ENCODE measurements at places on chromosomes 6 and 20.

DNA sequence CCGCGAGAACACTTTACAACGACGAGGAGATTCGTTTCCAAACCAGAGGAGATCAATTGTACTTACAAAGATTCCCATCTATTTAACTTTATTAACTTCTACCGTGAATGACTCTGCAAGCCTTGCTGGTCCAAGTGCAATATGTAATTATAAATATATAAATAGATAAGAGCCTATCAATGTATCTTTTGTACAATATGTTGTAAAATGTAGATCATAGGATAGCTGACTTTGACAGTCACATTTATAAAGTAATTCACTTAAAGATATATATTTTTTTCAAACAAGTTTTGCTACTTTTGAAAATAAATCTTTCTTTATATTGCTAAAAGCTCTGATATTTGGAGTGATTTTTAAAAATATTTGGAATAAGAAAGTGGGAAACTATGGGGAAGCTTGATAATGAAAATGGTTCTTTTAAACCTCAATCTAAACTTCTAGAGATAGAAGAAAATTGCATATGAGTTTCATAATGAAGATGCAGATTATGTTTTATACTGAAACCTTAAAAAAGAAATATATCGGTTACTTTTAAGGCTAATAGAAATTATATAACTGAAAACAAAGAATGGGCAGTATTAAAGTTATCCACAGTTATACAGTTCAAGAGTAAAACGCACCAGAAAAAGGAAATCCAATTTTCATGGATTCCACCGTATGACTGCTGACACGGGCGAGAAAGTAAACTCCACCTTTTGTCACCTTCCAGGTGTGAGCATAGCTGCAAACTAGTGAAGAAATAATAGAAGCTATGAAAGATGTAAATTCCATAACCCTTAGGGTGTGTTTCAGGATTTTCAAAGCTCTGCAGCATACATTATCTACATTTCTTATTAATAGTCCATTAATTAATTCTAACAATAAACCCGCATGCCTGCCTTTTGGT, 3.3 kb downstream of the TCF21 start:
- no peak for DNase-seq

DNA sequence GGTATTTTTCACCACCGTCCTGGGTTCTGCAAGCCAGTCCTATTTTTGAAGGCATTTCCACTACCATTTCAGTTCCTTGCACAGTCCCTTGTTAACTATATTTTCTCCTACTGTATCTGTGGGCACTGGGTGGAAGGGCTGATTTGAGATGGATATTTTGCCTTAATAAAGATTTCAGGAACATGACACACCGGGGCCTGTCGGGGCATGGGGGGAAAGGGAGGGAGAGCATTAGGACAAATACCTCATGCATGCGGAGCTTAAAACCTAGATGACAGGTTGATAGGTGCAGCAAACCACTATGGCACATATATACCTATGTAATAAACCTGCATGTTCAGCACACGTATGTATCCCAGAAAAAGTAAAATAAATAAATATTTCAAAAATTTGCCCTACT, 22.4 kb downstream of the STK38 start:
- no peak for DNase-seq

DNA sequence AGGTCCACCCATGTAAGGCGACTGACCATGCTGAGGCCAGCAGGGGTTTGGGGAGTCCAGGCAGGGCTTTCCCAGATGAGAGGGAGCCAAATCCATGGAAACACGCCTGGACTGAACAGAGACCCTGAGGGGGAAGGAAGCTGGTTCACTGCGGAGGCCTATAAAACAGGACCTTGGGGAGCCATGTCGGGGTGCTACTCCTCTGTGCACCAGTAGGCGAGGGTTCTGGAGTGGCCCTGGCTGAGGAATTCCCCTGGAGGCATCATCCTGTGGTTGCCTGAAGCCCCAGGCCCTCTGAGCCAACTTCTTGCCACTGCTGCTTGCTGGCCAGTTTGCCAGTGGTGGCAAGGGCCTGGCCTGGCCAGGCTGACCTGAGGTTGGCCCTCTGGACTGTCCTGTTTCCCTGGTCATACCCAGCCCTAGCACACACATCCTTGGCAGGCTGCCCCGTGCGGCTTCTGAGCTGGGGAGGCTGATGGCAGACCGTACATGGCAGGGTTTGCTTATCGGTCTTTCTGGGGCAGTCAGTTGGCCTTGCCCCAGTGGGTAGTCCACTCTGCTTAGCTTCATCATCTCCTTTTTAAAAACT, 2.2 kb upstream of the LRRN4 start:
- no peak for DNase-seq

GRCh38 chr20:36317675-36318074, 11.5 kb downstream of the DLGAP4 start:
- peak; percentile 31 for DNase-seq

- no peak for DNase-seq
Measured at GRCh38 chr20:4350096-4350495, 334.7 kb upstream of the RNF24 start.

- no peak for DNase-seq
Measured at GRCh38 chr6:150377211-150377781, 8.5 kb downstream of the IYD start.

DNA sequence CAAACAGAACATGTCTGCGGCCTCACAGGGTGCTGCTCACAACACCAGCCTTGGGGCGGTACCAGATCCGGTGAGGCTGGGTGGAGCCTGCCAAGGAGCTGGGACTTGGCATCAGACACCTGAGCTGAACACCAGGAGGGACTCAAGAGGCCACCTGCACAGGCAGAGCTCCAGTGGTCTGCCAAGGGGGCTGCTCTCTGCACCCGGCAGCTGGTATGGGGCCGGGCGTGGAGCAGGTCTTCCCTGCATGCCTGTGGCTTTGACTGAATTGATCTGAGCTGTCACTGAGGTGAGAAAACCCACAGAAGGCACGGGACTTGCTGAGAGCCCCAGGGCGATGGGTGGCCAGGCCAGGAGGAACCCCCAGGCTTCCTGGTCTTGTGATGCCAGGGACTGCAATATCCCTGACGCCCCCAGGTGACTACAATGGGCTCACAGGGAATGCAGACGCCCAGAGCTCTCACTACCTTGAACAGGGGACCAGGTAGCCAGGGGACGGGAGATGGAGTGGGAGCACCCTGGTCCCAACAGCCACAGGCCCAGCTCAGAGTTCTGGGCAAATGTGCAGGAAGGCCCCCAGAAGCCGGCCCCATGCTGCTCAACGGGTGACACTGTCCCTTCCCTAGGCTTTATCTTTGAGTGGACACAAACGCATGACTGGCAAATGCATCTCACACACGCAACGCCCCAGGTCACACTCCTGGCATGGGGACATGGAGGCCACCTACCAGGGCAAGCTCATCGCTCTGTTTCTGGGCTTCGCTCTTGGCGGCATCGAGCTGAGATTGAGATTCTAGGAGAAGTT, 48.2 kb downstream of the DSTN start:
- DNase-seq, result peak; percentile 14

- no peak for DNase-seq
Measured at GRCh38 chr6:16092990-16093389, 35.9 kb upstream of the MYLIP start.

GRCh38 chr6:100378576-100378975, 86.1 kb downstream of the SIM1 start:
- DNase-seq, result no peak

GRCh38 chr6:145548933-145549648, 186.2 kb downstream of the EPM2A start:
- DNase-seq, result no peak
